ENCODE measurements at places on chromosomes 6 and 20.

- no peak for DNase-seq
These were observed 6.5 kb downstream of the SLC13A3 start for GRCh38 chr20:46644733-46645132.

- DNase-seq: no peak
These were observed 1.6 kb upstream of the HEY2 start for GRCh38 chr6:125747589-125748405.

GRCh38 chr20:47330933-47331708 lies 25.4 kb downstream of the ZMYND8 start:
- peak; percentile 87 for DNase-seq

DNA sequence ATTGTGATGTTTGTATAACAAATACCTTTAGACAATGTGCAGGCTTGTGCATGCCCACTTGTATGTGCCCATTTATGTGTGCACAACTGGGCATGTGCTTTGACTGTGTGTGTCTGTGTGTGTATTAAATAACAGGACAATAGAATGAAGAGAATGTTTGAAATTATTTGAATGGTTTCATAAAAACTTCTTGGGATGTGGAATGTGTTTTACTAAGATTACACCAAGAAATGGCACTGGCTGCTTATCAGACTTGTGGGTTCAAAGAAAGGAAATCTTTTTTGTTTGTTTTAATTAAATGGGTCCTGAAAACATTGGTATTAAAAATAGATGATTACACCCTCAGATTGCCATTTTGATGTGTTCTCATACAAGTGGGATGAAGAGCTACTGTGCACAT lies 191.6 kb upstream of the CCN2 start:
- DNase-seq: peak; percentile 47

- no peak for DNase-seq
These were observed 117.8 kb upstream of the SUPT3H start for GRCh38 chr6:45495429-45496084.

GRCh38 chr6:98932381-98932780 lies 15.4 kb downstream of the FBXL4 start:
- no peak for DNase-seq

DNA sequence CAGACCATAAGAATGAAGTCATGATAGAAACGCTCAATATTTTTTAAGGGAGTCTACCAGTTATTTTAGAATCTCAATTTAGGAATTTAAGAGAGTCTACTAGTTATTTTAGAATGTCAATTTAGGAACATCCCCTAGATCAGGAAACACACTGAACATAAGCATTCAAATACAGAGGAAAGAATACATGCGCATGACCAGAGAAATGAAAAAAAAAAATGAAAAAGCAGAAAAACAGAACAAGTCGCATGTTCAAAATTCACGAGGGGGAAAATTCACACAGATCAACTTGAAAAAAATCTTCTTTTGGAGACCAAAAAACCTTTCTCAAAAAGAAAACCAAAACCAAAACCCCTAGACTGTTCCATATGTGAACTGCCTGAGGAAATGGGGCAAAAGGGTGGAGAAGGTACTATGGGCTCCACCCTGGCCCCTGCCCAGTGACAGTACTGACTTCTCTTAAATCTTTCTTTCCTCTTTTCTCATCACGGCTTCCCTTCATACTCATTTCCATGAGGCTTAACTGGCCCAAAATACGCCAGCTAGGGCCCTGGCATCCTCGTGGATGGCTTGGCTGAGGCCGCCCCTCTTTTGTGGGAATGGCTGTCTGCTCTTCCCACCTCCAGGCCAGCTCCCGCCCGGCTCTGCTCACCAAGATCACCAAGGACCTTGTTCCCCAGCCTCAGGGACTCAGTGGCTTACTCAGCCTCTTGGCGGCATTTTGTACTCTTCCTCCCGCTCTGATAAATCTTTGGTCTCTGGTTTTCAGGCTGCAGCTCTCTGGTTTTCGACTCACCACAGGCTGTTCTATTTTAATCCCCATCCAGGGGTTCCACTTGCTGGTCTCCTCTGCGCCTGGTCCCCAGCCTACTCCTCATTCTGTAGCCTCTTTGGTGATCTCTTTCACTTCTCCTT lies 11.2 kb downstream of the ZBTB2 start:
- no peak for DNase-seq

DNA sequence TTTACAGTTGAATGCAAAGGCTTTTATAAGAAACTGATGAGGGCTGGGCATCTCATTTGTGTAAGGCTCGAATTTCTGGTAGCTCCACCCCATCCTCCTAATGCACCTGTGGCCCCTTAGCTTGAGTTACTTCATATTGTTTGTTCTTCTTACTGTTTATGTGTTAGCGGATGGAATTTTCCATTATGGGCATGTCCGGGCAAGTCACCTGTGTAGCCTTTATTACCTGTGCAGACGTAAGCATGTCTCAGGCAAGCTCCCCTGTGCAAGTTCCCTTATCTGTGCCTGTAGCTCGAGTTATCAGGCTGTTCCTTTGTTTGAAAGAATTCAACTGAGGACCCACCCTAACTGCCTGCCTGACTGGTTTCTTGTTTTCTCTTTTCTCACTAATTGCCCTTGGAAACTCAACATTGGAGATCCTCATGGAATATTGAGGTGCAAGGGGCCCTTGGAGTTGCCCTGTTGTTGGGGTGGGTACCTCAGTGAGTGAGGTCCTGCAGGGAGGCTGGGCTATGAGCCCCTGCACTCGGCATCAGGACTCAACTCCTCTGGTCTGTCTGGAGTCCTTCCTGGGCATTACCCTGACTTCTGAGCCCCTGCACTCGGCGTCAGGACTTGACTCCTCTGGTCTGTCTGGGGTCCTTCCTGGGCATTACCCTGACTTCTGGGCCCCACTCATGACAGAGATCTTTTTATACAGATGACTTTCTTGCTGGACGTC lies 207.9 kb upstream of the SULF2 start:
- DNase-seq: no peak

GRCh38 chr20:41011551-41012067 lies 17.0 kb upstream of the TOP1 start:
- DNase-seq: no peak

- no peak for DNase-seq
These were observed 47.5 kb upstream of the RIN2 start for GRCh38 chr20:19710336-19711120.

DNA sequence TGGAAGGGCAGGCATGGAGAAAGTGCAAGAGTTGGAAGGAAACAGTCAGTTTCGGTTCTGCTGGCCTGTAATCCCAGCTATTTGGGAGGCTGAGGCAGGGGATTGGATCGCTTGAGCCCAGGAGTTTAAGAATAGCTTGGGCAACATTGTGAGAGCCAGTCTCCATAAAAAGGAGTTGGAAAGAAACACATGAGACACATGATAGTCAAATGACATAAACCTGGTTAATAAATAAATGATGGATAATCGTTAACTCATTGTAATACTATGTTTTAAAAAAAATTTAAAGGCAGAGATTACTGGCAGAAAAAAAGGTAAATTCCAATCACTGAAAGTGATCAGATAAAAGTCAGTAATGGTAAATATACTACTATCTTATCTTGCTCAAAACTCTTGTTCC lies 37.2 kb upstream of the PHACTR1 start:
- no peak for DNase-seq

GRCh38 chr6:38713812-38714211 lies 1.3 kb upstream of the DNAH8 start:
- no peak for DNase-seq

GRCh38 chr6:117990151-117990550 lies 83.1 kb downstream of the SLC35F1 start:
- no peak for DNase-seq

GRCh38 chr6:150698391-150698790 lies 98.7 kb downstream of the PLEKHG1 start:
- no peak for DNase-seq

DNA sequence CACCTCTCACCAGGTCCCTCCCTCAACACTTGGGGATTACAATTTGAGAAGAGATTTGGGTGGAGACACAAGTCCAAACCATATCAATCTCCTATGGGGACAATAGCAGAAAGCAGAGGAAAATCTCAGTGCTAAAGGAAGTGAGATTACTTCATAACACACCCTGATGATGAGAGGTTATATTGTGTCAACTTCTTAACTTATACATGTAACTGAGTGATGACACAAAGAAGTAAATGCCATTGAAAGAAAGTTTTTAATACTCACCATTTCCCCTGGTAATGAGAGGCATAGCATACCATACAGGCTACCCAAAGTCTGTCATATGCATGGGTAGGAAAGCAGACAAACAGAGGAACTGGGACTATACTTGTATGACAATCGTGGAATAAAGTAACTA lies 137.2 kb downstream of the MMUT start:
- peak; percentile 0 for DNase-seq

DNA sequence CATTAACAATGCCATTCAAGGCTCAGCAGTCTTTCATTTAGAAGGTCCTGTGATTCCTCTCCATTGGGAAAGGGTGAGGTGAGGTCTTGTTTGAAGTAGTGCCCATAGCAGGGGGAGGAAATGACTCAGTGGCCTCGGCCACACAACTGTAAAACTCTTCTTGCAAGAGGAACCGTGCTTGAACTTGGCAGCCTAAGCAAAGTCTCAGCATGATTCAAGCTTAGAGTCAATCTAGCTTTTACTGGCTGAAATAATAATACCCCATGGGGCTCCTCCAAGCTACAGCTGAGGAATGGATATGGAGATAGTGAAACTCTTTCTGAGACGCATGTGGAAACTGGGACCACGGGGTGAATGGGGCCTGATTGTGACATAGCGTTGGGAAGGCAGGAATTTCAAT lies 428.2 kb downstream of the BMP2 start:
- peak; percentile 94 for DNase-seq
